Amniotic epithelial cell (primary cell): ENCODE measurements at places on chromosomes 11 and 22.
A peak's percentile ranks its signal among the peaks of the same experiment; 100 is the strongest.

- DNase-seq: no peak
These were observed 7.1 kb downstream of the RBX1 start for GRCh38 chr22:40958299-40958698.

GRCh38 chr11:125404811-125405790 lies 91.0 kb downstream of the FEZ1 start:
- peak; percentile 29 for DNase-seq

DNA sequence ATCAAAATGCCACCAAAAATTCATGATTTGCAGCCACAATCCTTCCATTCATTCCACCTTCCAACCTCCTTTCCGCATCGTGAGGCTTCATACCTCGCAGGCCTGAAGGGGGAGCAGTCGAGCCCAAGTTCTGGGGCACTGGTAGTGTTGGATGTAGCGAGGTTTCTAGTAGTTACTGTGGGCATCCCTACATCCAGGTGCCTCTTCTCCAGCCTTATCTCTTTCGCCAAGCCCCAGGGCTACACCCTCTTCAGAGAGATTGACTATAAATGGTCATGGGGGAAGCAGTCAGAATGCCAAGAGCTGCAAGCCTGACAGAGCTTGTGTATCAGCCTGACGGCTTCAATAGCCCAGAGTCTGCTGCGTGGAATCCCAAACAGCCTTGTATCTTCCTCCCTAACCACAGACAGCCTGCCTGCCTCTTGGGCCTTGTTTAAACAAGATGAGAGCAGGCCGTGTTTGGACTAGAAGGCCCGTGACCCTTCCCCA lies 28.9 kb downstream of the CLMP start:
- peak; percentile 99 for DNase-seq

DNA sequence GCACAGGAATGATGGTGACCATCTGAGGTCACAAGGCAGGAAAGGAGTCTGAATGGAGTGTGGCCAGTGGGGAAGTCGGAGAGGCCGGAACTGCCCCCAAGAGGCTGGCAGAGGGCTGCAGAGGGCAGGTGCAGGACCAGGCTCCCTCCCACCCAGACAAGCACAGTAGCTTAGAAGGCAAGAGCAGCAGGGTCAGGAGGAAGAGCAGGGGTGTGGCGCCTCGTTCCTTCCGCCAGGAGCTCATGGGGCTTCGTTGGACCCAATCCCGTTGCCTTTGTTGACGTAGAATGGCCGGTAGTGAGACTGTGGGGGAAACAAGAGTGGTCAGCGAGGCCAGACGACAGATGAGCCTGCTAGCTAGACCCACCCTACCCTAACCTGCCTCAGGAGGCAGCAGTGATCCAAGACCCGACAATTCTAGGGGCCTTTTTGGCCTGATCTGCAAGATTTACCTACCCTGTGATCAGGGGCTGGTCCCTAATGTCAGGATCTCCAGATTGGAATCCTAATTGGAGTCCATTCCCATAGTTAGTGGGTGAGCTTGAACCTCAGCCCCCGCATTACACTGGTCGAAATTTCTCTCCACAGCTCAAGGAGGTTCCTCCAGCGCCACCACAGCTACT lies 25.6 kb downstream of the TRIM29 start:
- DNase-seq: no peak

DNA sequence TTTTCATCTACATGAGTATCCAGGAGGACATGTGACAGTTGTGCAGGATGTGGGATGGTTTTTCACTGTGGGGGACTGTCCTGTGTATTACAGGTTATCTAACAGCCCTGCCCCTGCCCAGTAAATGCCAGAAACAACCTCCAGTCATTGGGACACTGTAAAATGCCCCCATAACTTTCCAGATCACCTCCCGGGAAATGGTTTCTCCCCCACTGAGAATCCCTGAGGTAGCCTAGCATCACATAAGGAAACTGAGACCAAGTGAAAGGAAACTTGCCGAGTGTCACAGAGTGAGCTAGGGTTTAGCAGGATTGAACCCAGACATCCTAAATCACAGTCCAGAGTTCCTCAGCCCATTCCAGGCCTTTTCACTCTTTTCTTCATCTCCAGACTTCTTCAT lies 48.3 kb upstream of the SLC6A5 start:
- DNase-seq: no peak

DNA sequence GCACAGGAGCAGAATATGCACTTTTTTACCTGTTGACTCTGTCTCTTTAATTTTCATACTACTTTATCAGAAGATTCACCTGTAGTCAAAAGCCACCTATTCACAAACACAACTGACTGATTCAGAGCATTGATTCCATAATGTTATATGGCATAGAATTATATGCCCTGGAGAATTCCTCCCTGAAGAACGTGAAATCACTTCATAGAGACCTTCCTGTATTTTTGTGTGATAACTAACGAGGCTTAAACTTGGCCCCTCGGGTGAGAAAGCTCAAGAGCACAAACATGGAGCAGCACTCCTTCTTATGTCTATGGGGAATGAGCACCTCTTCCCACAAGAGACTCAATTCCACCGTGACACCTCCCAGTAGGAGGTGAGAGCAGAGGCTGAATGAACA lies at the start of gene OR10A6:
OR10A6 (minus strand) TSS at position 101 of the 400 bp plus-strand sequence. CDS start 2,606 bp downstream, outside the sequence.
- DNase-seq: no peak

DNA sequence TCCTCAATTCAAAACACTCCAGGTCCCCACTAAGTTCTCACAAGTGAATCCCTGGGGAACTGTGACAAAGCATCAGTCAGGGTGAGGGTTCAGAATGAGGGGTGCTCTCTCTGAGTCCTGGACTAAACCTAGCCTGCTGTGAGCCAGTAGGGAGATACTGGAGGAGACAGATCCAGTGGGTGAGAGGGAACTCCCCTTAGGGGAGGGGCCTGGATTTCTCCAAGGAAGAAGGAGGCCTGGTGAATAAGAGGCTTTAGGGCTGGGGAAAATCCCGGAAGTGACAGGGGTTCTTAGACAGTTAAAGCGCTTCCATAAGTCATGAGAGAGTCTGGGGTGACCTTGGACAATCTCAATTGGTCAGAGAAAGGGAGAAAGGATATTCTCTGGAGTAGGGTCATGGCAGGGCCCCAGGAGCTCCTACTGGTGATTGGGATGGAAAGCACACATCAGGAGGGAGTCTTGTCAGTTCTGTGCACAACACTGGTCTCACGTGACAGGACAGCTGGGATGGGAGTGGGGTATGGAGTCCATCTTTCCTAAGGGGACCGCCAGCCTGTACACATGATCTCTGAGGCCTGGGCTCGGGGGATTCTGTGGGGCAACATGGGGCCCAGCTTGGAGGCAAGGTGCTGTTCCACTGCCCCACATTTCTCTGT lies 1.5 kb downstream of the TBC1D10A start:
- peak; percentile 98 for DNase-seq

- DNase-seq: no peak
These were observed 23.1 kb upstream of the ATXN10 start for GRCh38 chr22:45648301-45649117.
